ENCODE measurements at places on chromosomes 5 and 9.

- DNase-seq = no peak
These were observed 27.0 kb upstream of the C9orf72 start for GRCh38 chr9:27600256-27600655.

DNA sequence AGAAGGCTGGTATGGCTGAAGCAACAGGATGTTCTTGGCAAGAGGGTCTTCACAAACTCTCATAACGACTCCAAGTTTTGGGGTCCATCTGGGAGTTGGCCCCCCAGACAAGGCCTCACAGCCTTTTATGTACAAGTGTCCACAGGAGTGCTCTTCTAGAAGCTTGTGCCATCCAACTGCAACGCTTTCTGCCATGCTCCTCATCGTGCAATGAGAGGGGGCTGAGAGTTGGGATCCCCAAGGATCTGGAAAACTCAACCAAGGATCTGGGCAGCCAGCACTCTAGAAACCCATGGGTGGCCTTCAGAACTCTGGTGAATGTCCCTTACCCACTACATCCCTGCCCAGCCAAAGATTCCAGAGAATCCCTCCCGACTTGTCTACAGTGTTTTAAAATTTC, 8.5 kb upstream of the AMBP start:
- DNase-seq = no peak

DNA sequence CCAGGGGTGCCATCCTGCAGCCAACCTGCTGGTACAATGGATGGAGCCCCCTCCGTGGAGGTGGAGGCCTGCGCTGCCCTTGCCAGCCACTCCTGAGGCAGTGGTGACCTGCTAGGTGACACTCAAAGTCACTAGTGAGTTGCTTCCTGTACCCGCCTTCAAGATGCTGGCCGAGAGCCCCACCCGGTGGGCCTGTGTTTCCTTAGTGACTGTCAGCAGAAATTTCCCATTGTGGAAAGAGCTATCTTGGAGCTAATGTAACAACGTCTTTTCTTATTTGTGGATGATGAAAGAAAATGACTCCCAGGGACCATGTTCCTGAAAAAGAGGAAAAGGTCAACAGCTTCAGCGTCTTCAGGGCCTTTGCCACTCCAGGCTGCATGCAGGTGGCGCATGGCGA, 117.0 kb upstream of the BOD1 start:
- DNase-seq = no peak

DNA sequence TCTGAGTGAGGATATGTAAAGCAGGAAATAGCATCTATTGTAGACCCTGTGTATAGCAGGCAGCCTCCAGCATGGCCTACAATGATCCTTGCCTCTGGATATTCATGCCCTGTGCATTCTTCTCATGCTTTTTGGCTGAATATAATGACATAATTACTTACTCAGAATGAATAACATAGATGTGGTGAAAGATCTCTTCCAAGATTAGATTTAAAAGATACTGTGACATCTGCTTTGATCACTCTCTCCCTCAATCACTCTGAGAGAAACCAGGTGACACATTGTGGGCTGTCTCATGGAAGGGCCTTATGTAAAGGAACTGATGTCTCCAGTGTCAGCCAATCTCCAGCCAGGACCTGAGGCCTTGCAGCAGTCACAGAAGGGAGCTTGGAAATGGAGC, 376.7 kb downstream of the DNAH5 start:
- no peak for DNase-seq

- peak; percentile 50 for DNase-seq
These were observed 29.0 kb downstream of the PTGES2 start for GRCh38 chr9:128098297-128099230.

- DNase-seq = no peak
These were observed 80.9 kb upstream of the CPEB4 start for GRCh38 chr5:173807181-173807655.

DNA sequence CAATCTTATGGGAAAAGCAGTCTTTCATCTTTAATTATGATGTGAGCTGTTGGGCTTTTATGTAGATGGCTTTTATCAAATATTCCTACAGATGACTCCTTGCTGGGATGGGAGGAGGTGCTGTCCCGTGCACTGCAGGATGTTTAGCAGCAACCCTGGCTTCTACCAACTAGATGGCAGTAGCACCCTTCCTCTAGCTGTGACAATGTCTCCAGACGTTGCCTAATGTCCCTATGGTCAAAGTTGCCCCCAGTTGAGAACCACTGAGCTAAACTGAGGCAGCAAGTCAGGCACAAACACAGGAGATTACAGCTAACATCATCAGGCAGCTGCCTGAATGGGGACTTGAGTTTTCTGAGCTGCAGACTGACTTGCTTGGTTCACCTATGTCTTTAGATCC, 401.9 kb upstream of the PDE4D start:
- DNase-seq = no peak
